Lung (tissue), 17 donors: ENCODE measurements at places on chromosomes 7 and 10. TPM values are rescaled to one million over a fixed set of nuclear protein-coding genes. Genes with fewer than 3 reads are reported as not detected.

DNA sequence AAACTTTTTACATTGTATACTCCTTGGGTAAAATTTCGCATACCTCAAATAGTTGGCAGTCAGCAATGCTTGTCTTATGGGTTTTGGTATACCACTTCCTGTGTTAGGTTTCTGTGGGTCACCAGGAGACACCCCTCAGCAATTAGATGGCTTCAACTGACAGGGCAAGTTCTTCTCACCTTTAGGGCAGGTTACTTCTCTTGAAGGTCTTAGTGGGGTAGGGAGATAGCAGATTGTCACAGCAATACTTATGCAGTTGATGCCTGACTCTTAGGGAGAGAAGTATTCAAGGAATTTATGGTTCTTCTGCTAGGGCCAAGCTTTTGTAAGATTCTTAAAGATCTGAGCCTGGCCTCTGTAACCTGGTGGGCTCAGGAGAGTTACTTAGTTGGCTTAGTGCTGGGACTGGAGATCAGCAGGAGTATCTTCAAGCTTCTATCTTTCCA is 42.9 kb downstream of the MKLN1 start:
- no peak for DNase-seq
- H3K36me3 ChIP-seq, result no peaks in the 10 kb centered on the region
- no peak overlapping the region for H3K4me3 ChIP-seq
- H3K27ac ChIP-seq, result no peak overlapping the region
- peaks cover 4% of the 10 kb centered on the region for H3K4me1 ChIP-seq

GRCh38 chr10:35870665-35871310 is 228.7 kb upstream of the FZD8 start:
- no peaks in the 10 kb centered on the region for H3K4me1 ChIP-seq
- H3K27ac ChIP-seq, result no peak overlapping the region
- no peak for DNase-seq

GRCh38 chr10:110487411-110488331 is 10.0 kb upstream of the DUSP5 start:
- H3K4me1 ChIP-seq, result no peaks in the 10 kb centered on the region
- no peaks in the 10 kb centered on the region for H3K36me3 ChIP-seq
- no peak for DNase-seq
- H3K4me3 ChIP-seq, result no peak overlapping the region

- peak within 1 kb of the TSS; percentile 95 for H3K4me3 ChIP-seq
- DNase-seq, result peak; percentile 94
- peak within 1 kb of the TSS; percentile 80 for H3K27ac ChIP-seq
- H3K27me3 ChIP-seq, result no peaks in the 10 kb centered on the region
These were observed at the start of gene HELLS for GRCh38 chr10:94545391-94546048. HELLS (plus strand) TSS chr10:94545788; CDS start chr10:94545922, 134 bp downstream.

GRCh38 chr7:150962553-150963399 is 15.3 kb downstream of the KCNH2 start:
- no peak overlapping the region for H3K4me3 ChIP-seq
- peak overlapping the region; percentile 71 for H3K27ac ChIP-seq
- H3K36me3 ChIP-seq, result no peaks in the 10 kb centered on the region
- peak; percentile 79 for DNase-seq
- H3K4me1 ChIP-seq, result peaks cover 11% of the 10 kb centered on the region
- H3K27me3 ChIP-seq, result peaks cover 9% of the 10 kb centered on the region

DNA sequence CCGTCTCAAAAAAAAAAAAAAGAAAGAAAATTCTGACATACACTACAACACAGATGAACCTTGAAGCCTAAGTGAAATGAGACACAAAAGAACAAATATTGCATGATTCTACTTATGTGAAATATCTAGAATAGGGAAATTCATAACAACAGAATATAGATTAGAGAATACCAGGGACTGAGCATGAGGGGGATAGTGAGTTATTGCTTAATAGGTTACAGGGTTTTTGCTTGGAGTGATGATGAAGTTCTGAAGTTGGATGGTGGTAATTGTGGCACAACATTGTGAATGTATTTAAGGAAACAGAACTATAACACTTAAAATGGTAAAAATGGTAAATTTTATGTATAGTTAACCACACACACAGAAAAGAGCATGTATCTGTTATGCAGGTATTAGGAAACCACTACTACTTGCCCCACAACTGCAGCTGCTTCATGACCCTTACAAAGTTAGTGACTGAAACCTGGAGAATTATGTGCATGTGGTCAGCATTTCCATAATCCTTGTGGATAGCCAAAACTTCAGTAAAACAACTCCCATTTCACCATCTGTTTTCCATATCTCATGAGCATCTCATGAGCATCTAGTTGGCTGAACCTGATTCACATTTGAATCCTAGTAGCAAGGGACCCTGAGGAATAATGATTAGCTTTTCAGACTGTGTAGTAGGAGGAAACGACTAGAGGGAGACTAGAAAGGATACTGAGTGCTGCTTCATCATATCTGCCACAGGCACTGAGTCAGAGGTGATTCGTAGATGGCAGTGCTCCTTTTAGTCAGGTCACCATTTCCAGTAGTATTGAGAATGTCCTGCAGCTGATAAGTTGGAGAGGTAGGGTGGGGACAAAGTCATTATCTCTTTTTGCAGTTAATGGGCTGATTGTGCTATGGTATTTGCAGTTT is 26.3 kb downstream of the SAMD8 start:
- H3K4me3 ChIP-seq, result no peak overlapping the region
- H3K4me1 ChIP-seq, result no peaks in the 10 kb centered on the region
- H3K36me3 ChIP-seq, result no peaks in the 10 kb centered on the region
- H3K27ac ChIP-seq, result no peak overlapping the region

GRCh38 chr7:29971566-29972314 is 17.9 kb downstream of the SCRN1 start:
- no peak overlapping the region for H3K4me3 ChIP-seq
- peaks cover 7% of the 10 kb centered on the region for H3K36me3 ChIP-seq
- H3K27me3 ChIP-seq, result no peaks in the 10 kb centered on the region
- H3K4me1 ChIP-seq, result no peaks in the 10 kb centered on the region

GRCh38 chr7:89845952-89846351 is 308.3 kb upstream of the STEAP1 start:
- DNase-seq, result no peak
- H3K4me3 ChIP-seq, result no peak overlapping the region
- no peaks in the 10 kb centered on the region for H3K27me3 ChIP-seq
- no peaks in the 10 kb centered on the region for H3K36me3 ChIP-seq
- no peak overlapping the region for H3K27ac ChIP-seq

- H3K27ac ChIP-seq, result no peak overlapping the region
- no peak overlapping the region for H3K4me3 ChIP-seq
These were observed 169.6 kb downstream of the MTERF1 start for GRCh38 chr7:91710881-91711280.

GRCh38 chr10:103740611-103741010 is 114.8 kb downstream of the SH3PXD2A start:
- no peaks in the 10 kb centered on the region for H3K27me3 ChIP-seq
- peaks cover 18% of the 10 kb centered on the region for H3K4me1 ChIP-seq
- H3K27ac ChIP-seq, result no peak overlapping the region
- no peaks in the 10 kb centered on the region for H3K36me3 ChIP-seq
- peak; percentile 54 for DNase-seq

- no peaks in the 10 kb centered on the region for H3K4me1 ChIP-seq
- no peaks in the 10 kb centered on the region for H3K36me3 ChIP-seq
- no peak for DNase-seq
- no peak overlapping the region for H3K4me3 ChIP-seq
- no peak overlapping the region for H3K27ac ChIP-seq
These were observed 160.2 kb upstream of the UNC5B start for GRCh38 chr10:71052076-71052660.

DNA sequence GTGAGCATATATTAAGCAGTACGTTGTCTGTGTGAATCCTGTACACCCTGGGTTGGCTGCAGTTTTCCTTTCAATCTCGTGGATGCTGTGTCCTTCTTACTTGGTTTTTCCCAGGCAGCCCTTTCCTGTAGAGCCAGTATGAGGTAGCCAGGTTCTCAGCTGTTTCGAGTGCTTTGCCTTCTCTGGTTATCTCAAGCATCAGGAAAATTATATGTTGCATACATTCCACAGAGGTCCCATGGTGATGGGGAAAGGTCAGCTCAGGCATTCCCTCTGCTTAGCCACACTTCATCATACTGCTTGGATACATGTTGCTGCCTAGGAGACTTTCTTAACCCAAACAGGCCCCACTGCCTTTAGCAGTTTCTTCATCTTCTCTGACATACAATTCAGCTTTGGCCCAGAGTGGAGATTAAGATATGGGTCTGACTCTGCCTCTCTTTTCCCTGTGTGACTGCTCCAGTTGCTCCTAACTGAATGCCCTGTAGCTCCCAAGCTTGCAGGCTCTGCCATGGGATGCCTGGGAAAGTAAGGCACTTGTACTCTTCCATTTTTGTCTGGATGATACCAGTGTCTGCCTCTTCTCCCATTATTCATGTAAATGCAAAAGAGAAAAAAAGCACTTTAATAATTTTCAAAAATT is 11.3 kb downstream of the GNAI1 start:
- H3K4me1 ChIP-seq, result peaks cover 88% of the 10 kb centered on the region
- peak; percentile 84 for DNase-seq
- H3K27me3 ChIP-seq, result no peaks in the 10 kb centered on the region
- no peaks in the 10 kb centered on the region for H3K36me3 ChIP-seq
- no peak overlapping the region for H3K4me3 ChIP-seq
- H3K27ac ChIP-seq, result peak overlapping the region; percentile 42

DNA sequence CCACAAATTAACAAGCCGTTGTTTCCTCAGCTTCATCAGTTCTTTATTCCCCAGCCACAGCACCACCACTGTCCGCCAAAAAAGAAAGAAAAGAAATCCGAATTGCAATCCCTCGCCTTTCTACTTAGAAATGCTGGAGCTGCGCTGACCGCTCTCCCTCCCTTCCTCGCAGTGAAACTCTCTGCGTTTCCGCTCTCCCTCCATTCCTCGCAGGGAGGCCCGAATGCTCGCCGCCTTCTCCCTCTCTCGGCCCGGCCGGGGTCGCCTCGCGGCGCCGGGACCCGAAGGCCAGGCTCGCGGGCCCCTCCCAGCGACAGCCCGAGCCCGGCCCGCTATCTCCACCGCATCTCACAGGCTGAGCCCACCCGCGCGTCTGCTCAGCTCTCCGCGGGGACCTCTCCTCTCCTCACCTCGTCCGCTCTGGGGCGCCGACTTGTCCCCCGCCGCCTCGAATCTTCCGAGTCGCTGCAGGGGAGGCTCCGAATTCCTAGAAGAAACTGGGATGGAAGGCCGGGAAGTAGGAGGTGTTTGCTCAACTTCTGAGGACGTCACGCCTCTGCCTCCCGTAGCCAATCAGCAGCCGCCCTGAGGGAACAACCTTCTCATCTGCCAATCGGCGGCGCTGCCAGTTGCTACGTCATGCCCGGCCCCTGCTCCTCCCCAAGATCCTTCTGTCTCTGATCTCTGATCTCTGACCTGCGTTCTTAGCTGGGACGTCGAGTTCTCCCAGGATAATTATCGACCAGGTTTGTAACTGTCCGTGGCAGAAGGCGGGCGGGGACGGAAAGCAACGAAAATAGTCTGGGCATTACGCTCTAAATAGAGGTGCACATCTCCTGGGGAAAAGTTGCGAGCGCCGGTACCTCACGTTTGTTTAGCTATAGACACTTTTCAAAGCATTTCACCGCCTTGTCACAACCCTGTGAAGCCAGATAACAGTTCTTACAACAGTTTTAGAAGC is at the start of gene AASS:
TSS of gene AASS (minus strand) at position 499 of the 961 bp plus-strand sequence. CDS start 10,523 bp downstream, outside the sequence.
- H3K4me1 ChIP-seq, result peaks cover 10% of the 10 kb centered on the region
- DNase-seq, result peak; percentile 98
- peak within 1 kb of the TSS; percentile 77 for H3K4me3 ChIP-seq
- H3K36me3 ChIP-seq, result no peaks in the 10 kb centered on the region

DNA sequence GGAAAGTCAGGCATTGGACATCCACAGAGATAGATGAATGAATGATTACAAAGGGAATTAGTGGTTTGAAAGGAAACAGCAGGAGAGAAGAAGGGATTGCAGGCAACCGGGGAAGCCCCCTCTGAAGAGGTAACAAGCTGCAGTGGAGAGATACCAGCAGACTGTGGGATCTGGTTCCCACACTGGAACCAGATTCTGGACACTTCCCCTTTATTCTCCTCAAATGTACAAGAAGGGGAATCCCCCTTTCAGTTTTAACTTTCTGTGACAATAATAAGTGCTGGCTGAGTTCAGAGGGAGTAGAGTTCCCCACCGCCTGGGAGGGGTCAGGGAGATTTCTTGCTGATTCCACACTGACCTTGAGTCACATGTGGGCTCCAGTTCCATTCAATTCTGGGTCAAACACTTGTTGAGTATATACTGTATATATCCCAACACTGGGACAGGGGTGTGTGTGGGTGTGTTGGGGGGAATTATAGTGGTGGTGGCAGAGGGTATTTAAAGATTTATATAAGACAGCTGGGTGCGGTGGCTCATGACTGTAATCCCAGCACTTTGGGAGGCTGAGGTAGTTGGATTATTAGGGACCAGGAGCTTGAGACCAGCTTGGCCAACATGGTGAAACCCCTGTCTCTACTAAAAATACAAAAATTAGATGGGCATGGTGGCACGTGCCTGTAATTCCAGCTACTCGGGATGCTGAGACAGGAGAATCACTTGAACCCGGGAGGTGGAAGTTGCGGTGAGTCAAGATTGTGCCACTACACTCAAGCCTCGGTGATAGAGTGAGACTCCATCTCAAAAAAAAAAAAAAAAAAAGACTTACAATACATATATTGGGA is 16.5 kb upstream of the DDIT4 start:
- H3K4me3 ChIP-seq, result no peak overlapping the region
- DNase-seq, result no peak
- H3K27me3 ChIP-seq, result no peaks in the 10 kb centered on the region
- H3K36me3 ChIP-seq, result no peaks in the 10 kb centered on the region
- H3K4me1 ChIP-seq, result peaks cover 40% of the 10 kb centered on the region

DNA sequence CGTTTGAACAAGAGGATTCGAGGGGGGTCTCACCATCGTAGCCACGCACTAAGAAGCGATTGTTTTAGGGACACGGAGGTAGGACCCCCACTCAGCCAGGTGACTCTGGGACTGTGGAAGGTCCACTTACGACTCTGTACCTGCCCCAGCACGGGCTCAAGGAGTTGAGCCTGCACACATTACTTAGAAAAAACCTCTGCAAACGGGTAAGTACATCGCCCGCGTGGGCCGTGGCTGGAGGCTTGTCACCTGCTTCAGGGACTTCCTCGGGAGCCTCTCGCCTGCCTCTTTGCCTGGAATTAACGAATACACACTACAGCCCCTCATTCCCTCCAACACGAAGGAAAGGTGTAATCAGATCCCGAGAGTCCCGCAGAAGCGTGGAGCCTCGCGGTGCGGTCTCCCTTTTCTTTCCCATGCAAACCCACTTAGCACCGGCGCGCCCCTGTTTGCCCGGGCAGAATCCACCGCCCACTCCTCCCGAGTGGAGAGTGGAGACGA is 826 bp downstream of the PODXL start:
- DNase-seq, result no peak
- H3K4me1 ChIP-seq, result no peaks in the 10 kb centered on the region
- no peaks in the 10 kb centered on the region for H3K36me3 ChIP-seq

PTPN20 gene
- total RNA-seq, result 2.5 TPM

STEAP2 gene
- total RNA-seq, result 16.7 TPM

GPR146 gene
- total RNA-seq, result 14.4 TPM

TNS3 gene
- 120 TPM for total RNA-seq

SLIT1 gene
- 0.74 TPM for total RNA-seq

RASA4 gene
- total RNA-seq, result 31.2 TPM

CLCN1 gene
- not detected for total RNA-seq

SMARCD3 gene
- total RNA-seq, result 37.5 TPM

AOC1 gene
- 0.92 TPM for total RNA-seq

SPDYE18 gene
- total RNA-seq, result 0.65 TPM

KIF20B gene
- 5.7 TPM for total RNA-seq
